HepG2 (cell line): ENCODE measurements at places on chromosomes 2 and 18. TPM values are rescaled to one million over a fixed set of nuclear protein-coding genes. Genes with fewer than 3 reads are reported as not detected.

DNA sequence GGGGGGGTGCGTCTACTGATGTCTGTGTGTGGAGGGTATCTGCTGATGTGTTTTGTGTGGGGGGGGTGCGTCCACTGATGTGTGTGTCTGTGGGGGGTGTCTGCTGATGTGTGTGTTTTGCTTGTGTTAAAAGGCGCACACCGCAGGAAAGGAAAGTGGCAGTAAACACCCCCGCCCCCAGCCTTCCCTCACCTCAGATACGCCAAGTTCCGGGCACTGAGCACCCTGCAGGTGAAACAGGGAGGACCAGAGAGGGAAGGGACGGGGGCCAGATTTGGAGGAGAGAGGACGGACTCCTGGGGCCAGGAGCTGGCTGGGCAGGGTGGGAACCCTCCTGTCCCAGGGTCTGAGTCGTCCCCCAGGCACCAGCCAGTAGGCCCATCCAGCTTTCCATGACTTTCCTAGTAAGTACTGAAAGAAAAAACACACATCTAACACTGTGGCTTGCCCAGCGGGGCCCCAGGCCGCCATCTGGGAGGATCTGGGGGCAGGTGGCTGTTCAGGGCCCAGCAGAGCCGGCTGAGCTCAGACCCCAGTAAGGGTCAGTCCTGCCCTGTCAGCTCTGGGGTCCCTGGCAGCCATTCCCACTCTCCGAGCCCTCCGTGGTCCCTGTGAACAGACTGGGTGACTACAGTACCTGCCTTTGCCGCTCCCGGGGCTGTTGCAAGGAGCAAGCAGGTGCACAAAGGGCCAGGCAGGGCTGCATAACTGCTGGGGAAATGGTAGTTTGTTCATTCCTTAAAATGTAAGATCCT, 126.9 kb downstream of the NFATC1 start:
- DNase-seq: no peak

DNA sequence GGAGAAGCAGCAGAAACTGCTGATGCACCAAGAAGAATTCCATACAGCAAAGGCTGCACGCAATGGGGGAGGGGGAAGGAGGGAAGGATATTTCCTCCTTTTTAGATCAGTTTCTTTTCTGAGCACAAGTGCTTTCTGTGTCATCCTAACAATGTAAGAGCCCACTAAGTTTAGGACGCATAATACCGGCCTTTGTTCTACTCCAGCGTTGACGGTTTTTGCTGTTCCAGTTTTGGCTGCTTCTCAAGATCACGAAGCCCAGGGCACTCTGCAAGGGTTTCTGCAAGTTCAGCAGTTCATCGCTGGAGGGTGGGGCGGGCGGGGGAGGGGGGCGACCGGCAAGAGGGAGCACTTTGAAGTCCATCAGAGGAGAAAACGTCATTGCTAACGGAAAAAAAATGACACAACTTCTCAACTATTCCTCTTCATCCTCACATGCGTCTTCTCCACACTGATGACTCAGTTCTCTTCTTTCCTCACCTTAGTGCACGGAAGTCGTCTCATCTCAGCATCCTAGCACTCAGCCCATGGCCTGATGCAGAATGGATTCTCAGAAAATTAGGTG, 8.7 kb downstream of the FAM178B start:
- DNase-seq: no peak

DNA sequence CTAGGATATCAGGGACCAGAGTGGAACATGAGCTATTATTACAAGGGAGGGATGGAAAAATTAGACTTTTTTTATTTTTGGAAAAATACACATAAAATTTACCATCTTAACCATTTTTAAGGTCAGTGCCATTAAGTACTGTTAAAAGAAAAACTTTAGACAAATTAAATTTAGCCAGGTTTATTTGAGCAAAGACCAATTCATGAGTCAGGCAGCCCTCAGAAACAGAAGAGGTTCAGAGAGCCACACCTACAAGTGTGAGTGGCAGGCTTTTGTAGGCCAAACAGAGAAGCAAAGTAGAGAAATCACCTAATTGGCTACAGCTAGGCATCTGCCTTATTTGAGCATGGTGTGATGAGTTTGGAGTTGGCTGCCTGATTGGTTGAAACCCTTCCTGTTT, 301.3 kb upstream of the RAB12 start:
- DNase-seq: no peak

GRCh38 chr2:96073170-96073775, 38.6 kb upstream of the GPAT2 start:
- DNase-seq: no peak

HOXD8 gene
- not detected in 2 replicates for total RNA-seq

COX5B gene
- total RNA-seq: 453 and 457 TPM in 2 replicates
